ENCODE measurements at places on chromosomes 2 and 18.
A peak's percentile ranks its signal among the peaks of the same experiment; 100 is the strongest.

- no peak for DNase-seq
Observed at GRCh38 chr2:151823651-151824050, 4.6 kb downstream of the ARL5A start.

DNA sequence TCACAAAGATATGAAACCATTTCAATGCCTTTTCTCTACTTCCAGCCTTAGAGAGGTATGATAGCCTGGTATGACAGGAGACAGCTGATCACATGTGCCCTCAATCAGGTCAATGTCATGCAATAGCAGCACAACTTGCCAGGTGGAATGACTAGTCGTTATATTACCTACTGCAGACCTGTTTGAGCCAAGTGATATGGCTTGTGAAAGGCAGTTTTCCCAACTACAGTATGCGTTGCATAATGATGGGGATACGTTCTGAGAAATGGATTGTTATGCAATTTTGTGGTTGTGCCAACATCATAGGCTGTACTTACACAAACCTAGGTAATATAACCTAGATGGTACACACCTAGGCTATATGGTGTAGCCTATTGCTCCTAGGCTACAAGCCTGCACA, 262.8 kb downstream of the ICOS start:
- no peak for DNase-seq

DNA sequence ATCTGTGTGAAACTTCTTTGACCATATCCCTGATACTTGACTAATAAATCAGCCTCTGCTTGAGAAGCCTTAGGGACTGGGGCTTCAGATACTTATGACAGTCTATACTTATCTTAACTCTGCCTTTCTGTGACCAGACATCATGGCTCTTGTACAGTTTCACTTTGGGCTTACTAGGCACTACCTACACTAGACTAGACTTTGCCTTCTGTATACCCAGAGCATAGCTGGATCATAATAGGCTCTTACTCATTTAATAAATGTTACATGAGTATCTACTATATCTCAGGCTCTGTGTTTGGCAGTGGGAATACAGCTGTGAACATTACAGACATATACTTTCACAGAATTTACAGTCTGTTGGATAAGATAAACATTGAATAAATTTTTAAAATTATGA, 9.0 kb downstream of the UGP2 start:
- no peak for DNase-seq

DNA sequence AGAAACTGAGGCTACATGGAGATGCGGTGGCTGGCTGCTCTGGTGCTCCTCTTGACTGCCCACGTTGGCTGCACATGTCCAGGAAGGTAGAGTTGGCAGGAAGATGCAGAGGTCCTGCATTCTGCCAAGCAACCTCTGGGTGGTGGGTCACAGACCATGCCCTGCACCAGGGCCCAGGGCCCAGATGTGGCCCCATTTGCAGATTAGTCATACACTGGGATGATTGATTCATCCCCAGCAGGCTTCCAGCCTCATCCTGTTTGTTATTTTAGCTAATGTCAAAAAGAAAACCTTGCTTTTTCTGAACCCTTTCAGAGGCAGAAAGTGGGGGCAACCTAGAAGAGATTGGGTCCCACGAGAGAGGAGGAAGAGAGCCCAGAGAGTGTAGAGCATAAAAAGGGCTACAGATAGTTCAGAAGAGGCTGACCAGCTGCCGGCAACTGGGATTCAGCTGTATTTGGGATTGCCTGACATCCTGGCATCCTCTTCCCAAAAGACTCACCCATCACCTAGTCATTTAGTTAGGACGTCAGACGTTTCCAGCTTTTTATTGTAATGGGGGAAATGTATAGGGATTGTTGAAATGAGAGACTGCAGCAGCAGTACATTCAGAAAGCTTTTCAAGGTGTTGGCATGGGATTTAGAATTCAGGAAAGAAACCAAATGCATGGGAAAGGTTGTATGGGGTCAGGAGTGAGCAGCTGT, 101.9 kb downstream of the CTIF start:
- no peak for DNase-seq

DNA sequence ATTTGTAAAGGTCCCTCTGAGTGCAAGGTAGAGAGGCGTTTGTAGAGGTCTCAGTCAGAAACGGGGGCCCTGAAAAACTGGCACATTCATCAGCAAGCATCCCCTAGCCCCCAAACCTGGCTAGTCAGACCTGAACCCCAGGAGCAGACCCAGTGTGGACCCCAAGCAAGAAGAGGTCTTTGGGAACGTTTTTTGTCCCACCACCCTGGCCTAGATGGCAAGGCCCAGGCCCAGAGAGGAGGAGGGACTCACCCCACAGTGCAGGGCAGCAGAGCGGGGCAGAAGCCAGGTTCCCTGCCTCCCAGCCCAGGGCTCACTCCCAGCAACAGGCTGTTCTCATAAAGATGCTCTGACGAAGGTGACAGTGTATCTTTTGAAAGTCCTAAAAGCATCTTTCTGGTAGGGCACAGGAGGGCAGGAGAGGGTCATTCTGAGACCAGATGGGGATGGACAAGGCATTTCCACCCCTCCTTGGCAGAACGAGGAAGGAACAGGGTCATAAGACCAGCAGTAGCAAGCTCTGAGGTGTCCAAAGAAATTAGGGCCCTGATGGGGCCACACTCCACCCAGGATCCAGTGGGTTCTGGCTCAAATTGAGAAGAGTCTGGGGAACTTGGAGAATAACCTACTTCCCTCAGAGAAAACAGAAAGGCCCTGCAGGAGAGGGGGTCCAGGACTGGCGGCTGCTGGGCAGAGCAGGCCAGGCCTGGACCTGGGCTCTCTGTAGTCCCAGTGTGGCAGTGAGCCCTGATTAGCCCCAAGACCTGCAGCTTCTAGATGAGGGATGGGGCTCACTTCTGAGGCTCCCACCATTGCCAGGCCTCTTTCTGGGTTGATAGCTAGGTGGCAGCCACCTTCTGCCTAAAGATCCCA, 18.2 kb downstream of the ADRA2B start:
- DNase-seq = no peak

- DNase-seq = no peak
Observed at GRCh38 chr2:143297182-143297581, 168.0 kb downstream of the ARHGAP15 start.

- no peak for DNase-seq
Observed at GRCh38 chr2:109129921-109130722, 1.1 kb downstream of the SH3RF3 start.

- DNase-seq = no peak
Observed at GRCh38 chr2:20469595-20469994, 22.7 kb downstream of the RHOB start.

GRCh38 chr2:88831792-88832248, 140.3 kb downstream of the RPIA start:
- DNase-seq = peak; percentile 42

DNA sequence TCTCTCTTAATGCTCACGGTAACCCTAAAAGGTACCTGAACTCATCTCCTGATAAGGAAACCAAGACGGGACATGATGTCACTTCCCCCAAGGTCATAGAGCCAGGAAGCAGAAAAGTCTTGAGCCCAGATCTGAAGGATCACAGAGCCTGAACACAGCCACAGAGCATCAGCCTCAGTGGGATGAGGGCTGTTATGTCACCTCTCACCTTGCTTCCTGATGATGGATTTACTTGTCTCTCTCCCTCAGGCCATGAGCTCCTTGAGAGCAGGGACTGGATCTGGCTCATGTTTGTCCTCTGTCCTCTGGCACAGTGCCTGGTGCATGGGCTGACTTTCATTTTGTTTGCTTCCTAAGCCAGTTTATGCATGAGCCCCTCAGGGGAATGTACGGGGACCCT, 54.2 kb downstream of the SERTAD2 start:
- DNase-seq = no peak

GRCh38 chr18:47716632-47717185, 213.8 kb downstream of the SMAD2 start:
- no peak for DNase-seq

DNA sequence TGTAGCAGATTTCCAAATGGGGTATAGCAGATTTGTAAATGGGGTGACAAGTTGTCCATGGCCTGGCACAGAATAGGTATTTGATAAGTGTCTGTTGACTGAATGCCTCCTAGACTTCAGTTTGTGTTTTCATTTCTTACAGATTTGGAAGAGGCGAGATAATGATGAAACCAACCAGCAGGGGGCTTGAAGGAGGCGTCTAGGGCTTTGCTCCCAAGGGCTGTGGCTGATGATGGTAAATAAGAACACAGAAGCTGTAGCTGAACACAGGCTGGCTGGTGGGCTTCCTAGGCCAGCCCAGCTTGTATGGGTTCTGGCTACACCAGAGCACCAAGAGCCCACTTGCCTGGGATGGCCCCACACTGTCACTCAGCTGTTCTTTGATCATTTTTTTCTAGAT, 19.4 kb downstream of the SFTPB start:
- peak; percentile 8 for DNase-seq

DNA sequence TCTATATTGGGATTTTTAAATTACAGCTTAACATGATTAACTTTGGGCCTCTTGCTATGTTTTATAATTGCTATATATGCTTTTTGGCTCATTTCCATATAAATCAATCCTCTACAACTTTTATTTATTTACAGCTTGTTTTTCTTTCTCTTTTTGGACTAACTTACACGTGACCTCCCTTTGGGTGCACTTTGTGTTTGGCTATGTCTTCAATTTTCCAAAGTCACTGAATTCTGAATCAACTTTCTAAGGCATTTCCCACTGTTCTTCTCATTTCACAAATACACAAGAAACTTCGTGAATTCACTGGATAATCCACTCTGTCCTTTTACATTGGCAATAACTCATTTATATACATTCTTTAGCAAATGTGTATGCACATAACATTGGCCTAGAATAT, 5.4 kb upstream of the CPS1 start:
- DNase-seq = no peak

- DNase-seq = no peak
Observed at GRCh38 chr18:49565612-49566011, 3.8 kb downstream of the LIPG start.

DNA sequence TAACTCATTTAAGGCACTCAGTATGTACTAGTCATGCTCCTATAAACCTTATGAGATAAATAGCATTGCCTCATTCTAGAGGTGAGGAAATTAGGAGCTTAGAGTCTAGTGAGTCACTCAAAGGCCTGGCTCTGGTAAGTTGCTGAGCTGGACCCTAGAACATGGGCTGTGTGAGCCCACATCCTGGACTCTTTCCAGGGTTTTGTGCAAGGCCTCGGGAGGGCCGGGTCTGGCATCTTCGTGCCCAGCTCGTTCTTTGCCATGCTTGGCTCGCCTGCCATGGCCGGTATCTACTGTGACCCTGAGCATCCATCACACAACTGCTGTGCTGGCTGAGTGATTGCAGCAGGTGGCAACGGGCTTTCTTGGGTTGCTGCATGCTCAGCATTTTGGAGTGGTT, 168.0 kb downstream of the LPIN1 start:
- DNase-seq = no peak

DNA sequence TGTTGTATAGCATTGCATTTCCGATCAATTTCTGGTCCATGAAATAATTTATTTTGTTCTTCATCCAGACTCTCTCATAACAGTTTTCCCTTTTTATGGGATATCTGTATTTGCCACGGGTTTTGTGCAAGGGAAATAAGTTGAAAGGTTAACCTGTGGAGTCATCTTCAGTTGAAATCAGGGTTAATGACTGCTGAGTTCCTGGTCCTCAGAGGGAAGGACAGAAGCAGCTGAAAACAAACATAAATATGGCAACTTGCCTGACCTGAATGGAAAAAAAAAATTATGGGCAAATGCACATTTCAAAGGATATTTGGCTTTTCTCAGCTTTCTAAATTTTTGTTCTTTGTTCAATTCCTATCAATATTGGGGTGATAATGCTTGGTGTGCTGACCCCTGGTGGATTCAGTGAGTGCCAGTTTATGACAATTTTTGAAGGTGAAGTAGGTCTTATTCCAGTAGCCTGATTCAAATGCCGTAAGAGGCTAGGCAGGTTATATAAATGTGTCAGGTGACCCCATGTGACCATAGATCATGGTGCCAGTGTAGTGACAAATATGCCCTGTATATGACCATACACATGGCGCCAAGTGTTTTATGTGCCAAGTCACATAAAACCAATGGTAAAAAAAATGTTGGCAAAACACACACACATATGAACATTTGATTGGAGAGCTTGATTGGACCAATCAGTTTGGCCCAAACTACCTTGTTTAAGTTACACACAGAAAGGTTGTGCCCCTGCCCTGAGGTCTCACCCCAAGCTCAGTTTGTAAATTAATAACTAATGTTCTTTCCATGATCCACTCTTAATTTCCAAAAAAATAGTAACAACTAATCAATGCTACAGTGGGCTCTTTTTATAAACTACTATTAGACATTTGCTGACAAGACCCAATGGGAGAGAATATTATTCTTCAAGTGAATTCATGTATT, 47.6 kb upstream of the FAM124B start:
- no peak for DNase-seq

DNA sequence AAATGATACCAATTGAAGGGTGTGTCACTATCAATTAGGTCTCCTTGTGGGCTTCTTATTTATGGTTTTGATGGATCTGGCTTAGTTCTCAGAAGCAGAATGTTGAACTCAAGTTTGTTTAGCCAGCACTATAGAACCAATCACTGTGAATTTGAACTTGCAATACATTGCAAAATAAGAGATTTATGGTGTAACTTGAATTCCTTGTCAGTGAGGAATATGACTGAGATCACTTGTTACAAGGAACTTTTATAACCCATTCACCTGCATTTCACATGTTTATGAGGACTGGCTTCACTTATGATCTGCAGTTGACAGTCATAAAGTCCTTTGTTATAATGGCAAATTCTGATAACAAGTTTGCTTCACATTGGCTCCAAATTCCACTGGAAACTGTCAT, 9.8 kb downstream of the GATA6 start:
- no peak for DNase-seq

GRCh38 chr2:176187200-176187898, 1.1 kb upstream of the HOXD1 start:
- no peak for DNase-seq

DNA sequence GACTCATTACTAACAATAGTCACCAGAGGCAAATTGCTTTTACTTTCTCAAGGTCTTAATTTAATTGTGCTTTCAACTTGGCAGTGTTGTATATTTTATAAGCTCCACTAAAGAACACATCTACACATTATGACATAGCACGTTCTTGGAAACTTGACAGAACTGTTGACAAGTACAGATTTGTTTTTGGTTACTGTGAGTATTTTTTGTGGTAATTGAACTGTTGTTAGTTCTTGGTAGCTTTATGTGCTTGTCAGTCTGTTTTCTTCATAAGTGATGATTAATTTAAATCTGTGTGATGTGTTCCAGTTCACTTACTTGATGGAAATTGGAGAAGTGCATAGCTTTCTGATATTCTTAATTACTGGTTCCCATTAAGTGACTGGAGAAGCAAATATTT, 63.9 kb downstream of the COMMD1 start:
- no peak for DNase-seq

DNA sequence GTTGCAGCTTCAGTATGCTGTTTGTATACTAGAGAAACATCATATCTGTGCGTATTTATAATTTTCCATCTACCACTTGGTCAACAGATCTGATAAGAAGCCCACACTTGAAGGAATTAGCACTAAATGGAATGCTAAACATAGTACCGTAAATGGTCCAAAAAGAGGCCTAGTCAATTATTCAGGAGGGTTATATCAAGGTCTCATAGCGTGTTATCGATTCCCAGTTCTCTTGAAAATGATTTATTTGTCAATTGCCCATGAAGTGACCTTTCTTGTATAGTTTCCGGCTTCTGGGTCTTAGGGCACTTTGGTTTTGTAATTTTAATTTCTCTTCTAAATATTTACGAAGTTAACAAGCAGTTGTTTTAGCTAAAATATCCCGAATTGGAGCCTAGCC, 18.4 kb downstream of the SH3RF3 start:
- no peak for DNase-seq

All from stimulated activated CD4-positive, alpha-beta T cell treated with anti-CD3 and anti-CD28 coated beads, TNF-alpha, amount 100 ng/mL, for 48 hours (primary cell).